ENCODE measurements at places on chromosomes 12 and 14.
A peak's percentile ranks its signal among the peaks of the same experiment; 100 is the strongest.

DNA sequence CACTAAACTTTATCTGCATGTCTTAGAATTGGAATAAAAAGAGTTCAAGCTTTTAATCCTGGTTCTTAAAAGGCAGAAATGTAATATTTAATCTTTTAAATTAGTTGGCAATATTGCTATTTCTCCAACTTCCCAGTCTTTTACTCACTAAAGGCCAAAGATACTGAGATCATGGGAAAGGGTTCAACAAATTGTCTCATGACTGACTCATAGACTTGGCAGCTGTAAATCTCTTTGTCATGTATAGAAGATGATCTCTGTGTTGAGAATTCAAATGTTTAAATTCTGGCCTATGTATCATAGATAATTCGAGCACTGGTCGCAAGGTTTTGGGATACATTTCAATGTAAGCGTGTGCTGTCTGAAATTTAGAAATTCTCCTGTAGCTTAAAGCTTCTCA lies 40.1 kb upstream of the STRAP start:
- DNase-seq, result peak; percentile 94

- DNase-seq, result peak; percentile 5
These were observed 68.3 kb upstream of the FICD start for GRCh38 chr12:108446766-108447165.

GRCh38 chr14:91245029-91245428 lies 525 bp upstream of the GPR68 start:
- no peak for DNase-seq

DNA sequence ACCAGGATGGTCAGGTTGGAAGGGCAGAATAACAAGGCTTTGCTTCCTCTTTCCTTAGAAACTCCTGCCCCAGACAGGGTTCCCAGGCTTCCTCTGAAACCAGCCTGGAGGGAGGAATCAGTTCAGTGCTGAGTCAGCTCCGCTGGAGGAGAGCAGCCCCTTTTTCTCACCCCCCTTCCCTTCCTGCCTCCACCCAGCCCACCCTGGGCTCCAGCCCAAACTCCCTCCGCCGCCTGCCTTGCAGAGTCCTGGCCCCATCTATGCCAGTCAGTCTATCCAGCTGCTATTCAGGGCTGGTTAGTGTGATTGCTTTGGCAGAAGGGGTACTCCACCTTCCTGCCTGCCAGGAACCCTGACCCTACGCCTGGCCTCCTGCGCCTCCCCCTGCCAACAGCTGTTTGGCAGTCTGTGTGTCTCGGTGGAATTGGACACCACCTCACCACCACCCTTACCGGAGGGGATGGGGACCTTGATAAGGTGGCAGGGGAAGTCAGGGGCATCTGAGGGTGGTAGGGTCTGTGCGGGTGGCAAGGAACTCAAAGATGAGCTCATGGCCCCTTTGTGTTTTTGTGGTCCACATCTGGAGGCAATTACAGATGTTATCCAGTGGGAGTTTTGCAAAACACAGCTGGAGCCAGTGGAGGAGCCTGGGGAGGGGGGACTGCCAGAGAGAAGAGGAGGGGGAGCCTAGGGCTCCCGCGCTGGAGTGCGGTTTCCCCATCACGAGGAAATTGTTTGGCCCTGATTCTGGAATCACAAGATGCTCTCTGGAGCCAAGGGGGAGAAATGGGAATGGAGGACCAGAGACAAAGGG lies 12.2 kb downstream of the MMP14 start:
- DNase-seq, result peak; percentile 94

DNA sequence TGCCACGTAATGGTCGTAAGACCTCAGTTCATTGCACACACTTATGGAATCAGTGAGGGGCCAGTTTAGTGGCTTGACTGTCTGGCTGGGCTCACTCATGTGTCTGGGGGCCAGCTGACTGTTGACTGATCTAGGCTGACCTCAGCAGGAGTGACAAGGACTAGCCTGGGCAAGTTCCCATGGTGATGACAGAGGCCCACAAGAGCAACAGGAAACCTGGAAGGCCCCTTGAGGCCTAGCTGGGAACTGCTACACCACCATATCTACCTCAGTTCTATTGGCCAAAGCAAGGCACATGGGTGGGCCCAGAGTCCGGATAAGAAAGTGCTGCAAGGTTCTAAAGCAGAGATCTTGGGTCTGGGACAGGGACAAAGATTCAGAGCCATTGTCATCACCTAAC lies 21.3 kb upstream of the RFLNA start:
- peak; percentile 29 for DNase-seq

DNA sequence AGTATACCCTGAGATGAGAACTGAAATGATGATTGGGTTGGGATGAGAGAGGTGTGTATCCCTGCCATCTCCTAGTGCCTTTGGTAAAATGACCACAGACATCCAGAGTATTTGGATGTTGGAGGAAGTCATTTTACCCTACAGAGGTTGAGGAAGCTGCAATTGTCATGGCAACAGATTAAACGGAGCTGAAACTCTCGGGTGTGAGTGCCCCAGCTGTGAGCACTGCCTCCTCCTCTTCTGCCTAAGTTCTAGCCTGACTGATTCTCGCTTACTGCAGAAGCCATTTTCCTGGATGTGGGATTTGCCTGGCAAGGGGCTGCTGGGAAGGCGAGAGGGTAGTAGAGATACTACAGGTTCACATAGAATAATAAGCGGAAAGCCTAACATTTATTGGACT lies 10.3 kb upstream of the PPP4R4 start:
- no peak for DNase-seq

DNA sequence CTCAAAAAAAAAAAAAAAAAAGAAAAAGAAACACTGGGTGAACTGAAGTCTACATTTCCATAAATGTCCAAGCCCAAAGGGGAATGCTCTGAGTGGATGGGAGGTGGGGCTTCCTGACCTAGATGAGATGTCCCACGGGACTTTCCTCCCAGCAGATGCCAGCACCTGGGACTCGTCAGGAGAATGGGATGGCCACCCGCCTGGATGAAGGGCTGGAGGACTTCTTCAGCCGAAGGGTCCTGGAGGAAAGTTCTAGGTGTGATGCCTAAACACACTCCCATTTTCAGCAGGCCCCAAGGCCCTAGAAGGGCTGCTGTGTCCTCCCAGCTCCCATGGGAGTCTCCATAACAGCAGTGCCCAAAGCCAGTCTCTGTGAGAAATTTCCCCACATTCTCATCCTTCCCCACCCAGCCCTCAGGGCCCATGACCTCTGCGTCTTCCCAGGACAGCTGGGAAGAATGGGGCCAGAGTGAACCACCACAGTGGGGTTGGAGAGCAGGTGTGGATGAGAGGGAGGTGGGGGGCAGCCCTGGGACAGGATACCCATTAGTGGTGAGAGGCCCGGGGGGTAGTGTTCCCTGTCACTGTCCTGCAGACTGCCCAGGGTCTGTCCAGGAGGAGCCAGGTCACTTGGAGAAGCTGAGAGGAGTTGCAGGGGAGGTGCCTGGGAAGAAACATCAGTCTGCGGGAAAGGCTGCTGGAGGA lies 7.1 kb upstream of the CPNE6 start:
- DNase-seq, result no peak

DNA sequence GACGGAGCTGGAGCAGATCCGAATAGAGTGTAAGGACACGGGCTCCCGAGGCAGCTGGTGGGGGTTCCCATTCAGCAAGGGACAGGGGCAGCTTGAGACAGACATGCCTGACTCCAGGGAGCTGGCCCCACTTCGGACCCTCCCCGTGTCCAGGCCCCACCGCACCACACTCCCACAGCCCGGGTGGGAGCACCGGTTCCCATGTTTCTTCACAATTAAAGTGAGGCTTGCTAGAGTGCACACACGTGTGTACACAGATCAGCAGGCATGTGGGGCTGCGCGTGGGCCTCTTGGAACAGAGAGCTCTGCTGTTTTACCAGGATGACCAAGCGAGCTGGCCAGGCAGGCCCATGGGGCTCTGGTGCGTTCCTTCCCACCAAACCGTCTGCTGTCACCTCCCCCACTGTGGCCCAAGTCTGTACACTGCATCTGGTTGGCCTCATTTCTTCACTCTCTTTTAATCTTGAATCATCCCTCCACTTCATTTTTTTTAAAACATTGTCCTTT lies 48.0 kb downstream of the SLC6A12 start:
- no peak for DNase-seq

- no peak for DNase-seq
These were observed 15.6 kb upstream of the SUPT16H start for GRCh38 chr14:21399311-21399870.

- DNase-seq, result no peak
These were observed 19.5 kb downstream of the C14orf132 start for GRCh38 chr14:96058576-96059200.

- DNase-seq, result no peak
These were observed 8.4 kb upstream of the PPTC7 start for GRCh38 chr12:110591451-110592051.

GRCh38 chr14:22882064-22882463 lies 958 bp upstream of the REM2 start:
- no peak for DNase-seq

DNA sequence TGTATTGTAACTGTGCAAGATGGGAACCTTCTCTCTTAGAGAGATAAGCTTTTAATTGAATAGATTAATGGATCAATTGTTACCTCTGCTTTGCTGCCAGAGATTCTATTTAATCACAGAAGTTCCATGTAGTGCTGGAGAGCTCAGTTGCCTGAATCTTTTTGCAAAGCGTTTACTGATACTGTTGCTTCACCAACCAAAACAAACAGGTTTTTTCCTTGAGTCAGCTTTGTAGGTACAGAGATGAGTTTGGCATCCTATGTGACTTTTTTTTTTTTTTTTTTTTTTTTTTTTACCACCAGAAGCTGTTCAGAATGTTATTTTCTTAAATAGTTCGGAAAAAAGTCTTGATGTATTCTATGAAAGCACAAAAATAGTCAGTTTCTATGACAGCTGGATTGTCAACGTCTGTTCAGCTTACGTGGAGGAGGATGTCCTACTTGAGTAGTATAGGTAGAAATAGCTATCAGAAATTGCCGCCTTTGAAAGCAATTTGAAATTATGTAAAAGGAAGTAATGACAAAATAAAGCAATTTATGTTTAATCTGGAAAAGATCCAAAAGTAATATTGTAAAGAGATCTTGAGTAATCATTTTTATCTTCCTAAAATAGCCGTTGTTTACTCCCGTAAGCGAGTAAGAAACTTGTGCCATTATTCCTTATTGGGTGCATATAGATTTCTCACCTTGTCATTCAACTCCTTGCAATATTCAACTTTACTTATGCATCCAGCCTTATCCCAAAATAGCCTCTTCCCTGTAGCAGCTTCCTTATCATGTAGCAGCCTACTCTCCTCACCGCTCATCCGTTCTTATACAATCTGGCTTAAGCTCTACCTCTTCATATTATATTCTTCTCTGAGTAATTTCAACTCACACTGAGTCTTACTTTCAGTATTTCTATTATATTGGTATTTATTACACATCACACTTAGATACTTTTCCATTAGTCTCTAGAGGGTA lies 5.2 kb downstream of the LRRK2 start:
- DNase-seq, result no peak

GRCh38 chr12:92854344-92854743 lies 74.8 kb downstream of the EEA1 start:
- DNase-seq, result no peak

DNA sequence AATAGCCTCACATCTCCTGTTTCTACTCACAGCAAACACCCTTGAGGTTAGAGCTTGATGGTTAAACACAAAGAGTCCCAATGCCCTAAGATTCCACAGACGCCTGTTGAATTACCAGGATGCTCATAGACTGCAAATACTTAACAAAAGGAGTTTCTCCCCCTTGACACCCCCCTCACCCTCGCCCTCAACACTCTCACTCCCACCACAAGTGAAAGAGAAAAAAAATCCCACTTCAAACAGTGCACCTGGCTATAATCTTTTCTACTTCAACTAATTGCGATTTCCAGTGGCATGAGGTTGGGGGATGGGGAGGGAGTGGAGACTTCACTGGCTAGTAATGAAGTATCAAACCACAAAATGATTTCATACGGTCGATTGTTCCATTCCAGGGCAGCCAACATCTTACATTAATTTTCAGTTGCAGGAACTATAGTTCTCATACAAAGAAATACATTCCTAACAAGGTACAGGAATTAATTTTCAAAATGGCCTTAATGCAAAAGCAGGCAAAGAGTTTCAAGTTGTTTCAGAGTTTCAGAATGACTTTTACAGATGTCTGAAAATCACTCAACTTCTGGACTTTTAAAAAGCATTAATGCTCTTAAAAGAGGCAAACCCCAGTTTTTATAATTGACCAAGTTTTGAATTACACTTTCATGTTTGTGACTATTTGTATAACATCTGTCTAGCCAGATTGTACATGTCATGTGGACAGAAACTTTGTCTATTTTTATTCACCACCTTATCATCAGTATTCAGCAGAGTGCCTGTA lies 390.7 kb downstream of the C12orf75 start:
- peak; percentile 89 for DNase-seq

- DNase-seq, result peak; percentile 78
These were observed 47.3 kb upstream of the PAWR start for GRCh38 chr12:79737875-79738718.

GRCh38 chr12:3483089-3483488 lies 7.9 kb upstream of the PRMT8 start:
- no peak for DNase-seq
